ENCODE measurements at places on chromosomes 2 and 18. TPM values are rescaled to one million over a fixed set of nuclear protein-coding genes. Genes with fewer than 3 reads are reported as not detected.

The PDE11A gene
- total RNA-seq, result not detected

The BARD1 gene
- 34.3 TPM for total RNA-seq

The WDR75 gene
- total RNA-seq, result 121 TPM

The NDUFV2 gene
- 360 TPM for total RNA-seq

The RNASEH1 gene
- total RNA-seq, result 27.8 TPM

The GNLY gene
- total RNA-seq, result 54.1 TPM

- DNase-seq, result no peak
Observed at GRCh38 chr2:169721016-169721415, 12.6 kb upstream of the KLHL23 start.

GRCh38 chr2:190582736-190583506 lies 48.4 kb upstream of the NEMP2 start:
- no peak for DNase-seq

DNA sequence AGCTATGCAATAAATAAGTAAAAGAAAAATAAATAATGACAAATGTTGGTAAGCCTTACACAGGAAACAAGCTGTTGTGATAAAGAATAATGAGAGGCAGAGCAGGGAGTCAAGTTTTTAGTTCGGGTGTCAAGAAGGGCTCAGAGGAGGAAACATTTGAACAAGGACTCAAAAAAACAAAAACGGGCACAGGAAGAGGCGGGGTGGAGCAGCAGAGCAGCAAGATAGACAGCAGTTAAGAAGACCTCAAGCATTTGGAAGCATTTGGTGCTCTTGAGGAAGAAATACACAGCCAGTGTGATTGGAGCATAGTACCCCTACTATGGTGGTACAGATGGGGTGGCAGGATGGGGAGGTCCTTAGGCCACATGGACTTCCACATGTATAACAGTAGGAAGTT lies 2.8 kb downstream of the TMEM169 start:
- peak; percentile 81 for DNase-seq

DNA sequence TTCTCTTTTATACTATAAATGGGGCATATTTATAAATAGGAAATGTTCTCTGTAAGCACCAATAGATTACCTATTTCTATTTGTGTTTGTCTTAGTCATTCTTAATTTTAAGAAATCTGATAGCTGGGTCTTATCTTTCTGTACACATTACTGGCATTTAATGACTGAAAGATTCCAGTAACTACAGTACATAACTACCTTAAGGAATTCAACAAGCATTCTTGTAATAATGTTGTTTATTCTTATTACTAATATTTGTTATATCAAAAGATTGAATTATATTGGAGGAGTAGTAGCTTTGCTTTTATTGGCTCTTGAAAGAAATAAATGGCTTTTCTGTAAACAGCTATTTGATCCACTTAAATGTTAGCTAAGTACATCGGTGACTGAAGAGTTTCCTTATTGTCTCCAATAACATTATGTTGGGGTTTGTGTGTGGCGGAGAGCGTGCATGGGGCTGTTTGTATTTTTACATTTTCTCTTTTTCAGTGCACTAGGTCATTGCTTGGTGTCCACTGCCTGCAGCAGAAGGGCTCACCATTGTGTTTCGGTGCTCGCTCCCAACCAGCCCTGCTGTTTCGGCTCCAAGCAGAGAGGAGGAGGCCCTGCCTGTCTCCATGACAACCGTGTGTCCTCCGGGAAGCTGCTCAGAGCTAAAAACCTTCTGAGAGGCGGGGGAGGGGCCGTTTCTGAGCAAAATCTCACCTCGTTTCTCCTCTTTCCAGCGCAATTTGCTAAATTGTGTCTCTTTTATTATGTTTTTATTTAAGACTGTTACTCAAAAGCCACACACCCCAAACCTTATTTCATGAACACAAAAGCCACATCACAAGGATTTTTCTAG lies 112.5 kb upstream of the SLC38A11 start:
- DNase-seq, result no peak

GRCh38 chr2:47038656-47039488 lies 116.2 kb downstream of the STPG4 start:
- peak; percentile 78 for DNase-seq

DNA sequence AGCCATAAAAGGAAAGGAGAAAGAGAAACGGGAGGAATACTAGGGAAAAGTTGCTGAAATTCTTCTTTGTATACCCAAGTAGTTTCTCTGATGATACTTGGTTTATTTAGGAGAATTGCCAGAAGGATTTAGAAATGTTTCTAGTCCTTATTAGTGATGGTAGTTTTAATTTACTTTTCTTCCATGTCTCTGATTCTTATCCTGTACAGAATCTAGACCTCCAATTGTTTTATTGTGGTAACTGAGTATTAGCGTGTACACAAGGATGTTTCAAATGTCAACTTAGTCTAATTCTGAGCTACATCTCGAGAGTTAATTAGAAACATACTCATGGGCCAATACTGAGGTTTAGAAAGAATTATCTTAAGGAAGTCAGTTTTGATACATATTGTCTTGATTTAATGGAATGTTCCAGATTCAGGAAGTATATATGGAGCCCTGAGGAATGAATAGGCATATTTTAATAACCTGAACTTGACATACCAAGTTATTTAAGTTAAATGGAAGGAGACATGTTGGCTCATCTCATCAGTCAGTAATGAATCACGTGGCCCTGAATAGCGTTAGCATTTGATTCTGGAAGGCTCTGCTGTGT lies 219.6 kb downstream of the LTBP1 start:
- no peak for DNase-seq

GRCh38 chr18:41860987-41861386 lies 94.0 kb upstream of the PIK3C3 start:
- DNase-seq, result no peak

GRCh38 chr18:63963615-63964256 lies 6.1 kb upstream of the SERPINB8 start:
- DNase-seq, result peak; percentile 81

DNA sequence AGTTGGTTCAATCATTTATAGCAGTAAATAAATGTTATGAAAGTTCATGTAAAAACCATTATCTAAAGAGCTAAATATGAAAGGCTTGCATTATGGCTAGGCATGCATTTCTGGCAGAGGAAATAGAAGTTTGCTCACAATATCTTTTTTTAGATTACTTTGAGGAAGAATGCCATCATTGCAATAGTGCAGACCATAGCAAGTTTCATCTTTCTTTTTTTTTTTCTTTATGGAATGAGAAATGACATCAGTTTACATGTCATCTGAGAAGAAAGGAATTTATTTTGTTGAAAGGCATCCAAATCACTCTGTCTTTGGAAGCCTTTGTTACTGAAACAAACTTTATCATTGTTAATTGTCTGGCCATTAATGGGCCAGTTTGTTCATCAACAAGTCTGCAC lies 74.5 kb upstream of the NCKAP5 start:
- no peak for DNase-seq

All from activated CD4-positive, alpha-beta T cell treated with anti-CD3 and anti-CD28 coated beads, Interleukin-2, amount 10 ng/mL, durations not matched to agents 24 days and 14 days (primary cell).